ENCODE measurements at places on chromosomes 2 and 18. TPM values are rescaled to one million over a fixed set of nuclear protein-coding genes. Genes with fewer than 3 reads are reported as not detected.

DNA sequence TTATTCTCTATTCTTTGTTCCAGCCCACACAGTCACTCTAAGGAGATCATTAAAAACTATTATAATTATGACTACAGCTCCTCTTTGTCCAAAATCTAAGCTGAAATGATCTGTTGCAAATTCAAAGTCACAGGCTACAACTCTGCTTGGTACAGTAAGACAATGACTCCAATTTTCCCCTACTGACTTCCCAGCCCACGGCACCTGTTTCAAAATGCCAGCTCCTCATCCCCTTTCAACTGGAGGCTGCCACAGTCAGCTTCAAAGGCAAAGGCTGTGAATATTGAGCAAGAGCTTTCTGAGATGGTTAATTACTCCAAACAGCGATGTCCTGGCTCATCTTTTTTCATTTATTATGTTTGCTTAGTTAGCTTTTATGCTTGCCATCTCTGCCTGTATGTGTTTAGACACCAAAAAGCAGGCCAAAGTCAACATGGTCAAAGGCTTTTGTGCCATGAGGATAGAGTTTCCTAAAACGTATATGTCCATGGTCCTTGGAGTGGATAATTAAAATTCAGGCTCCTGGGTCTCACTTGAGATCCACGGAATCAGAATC lies 141.1 kb downstream of the DOCK10 start:
- DNase-seq, result no peak

GRCh38 chr18:53797998-53798495 lies 426.4 kb downstream of the MBD2 start:
- DNase-seq, result no peak

DNA sequence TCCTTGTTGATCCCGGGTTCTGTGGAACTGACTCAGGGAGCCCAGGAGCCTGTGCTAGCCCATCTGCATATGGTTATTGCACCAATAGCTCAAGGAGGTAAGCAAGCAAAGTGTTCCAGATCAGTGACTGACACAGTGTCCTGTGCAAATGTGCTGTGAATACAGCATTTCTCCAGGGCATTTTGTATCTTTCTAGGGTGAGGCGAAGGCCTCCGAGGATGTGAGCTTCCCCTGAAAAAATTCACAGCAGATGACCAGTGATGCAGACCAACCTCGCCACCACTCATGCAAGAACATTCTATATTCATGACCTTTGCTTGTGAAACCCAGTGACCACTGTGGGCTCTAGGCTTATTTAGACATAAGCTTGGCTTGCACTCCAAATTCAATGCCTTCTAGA lies 15.2 kb upstream of the NT5DC4 start:
- DNase-seq, result no peak

DNA sequence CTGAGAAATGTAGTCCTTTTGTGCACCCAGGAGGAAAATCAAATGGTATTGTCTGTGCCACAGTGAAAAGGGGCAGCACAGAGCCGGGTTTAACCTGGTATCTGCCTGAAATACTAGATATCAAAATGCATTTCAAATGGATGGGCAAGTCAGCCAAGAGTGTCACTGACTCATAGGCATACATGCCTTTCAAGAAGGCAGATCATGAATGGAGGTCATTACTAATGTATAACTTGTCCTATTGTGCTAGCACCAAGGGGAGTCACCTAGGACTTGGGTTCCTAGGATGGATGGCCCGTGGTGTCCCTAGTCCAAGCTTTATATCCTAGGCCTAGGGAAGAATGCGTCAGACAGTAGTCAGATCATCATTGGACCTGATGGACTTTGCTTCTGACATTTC lies 49.9 kb downstream of the TCF7L1 start:
- DNase-seq, result no peak

PRSS56 gene
- not detected for total RNA-seq

ZSWIM2 gene
- not detected for total RNA-seq

SERPINB3 gene
- not detected for total RNA-seq
